ENCODE measurements at places on chromosomes 5 and 9. TPM values are rescaled to one million over a fixed set of nuclear protein-coding genes. Genes with fewer than 3 reads are reported as not detected.

The NMUR2 gene
- total RNA-seq: 0.87 TPM

The NR2F1 gene
- 55.4 TPM for total RNA-seq

The DAB2 gene
- total RNA-seq: 164 TPM

The LHFPL2 gene
- 65.3 TPM for total RNA-seq

The CCDC192 gene
- not detected for total RNA-seq

The FST gene
- 2.3 TPM for total RNA-seq

The TRUB2 gene
- 11.3 TPM for total RNA-seq

The RORB gene
- not detected for total RNA-seq

The HAVCR2 gene
- not detected for total RNA-seq

The GABRA1 gene
- total RNA-seq: not detected

The AP3B1 gene
- 35.8 TPM for total RNA-seq

The TEX48 gene
- total RNA-seq: not detected

The NCS1 gene
- 42.1 TPM for total RNA-seq

The OR1Q1 gene
- not detected for total RNA-seq

The ANKRD33B gene
- total RNA-seq: 6.1 TPM

The RGS3 gene
- 602 TPM for total RNA-seq

The UBE2QL1 gene
- not detected for total RNA-seq

The PLEKHG4B gene
- total RNA-seq: 0.48 TPM

The PRDM9 gene
- total RNA-seq: not detected

The TAF1L gene
- total RNA-seq: not detected

The IFNA21 gene
- not detected for total RNA-seq

The LURAP1L gene
- total RNA-seq: 10.8 TPM

The CCL28 gene
- total RNA-seq: 0.87 TPM

The FAM78A gene
- 25.2 TPM for total RNA-seq

The EQTN gene
- not detected for total RNA-seq

The LCN9 gene
- not detected for total RNA-seq

The FOXD4L4 gene
- 0.53 TPM for total RNA-seq

The ENTREP1 gene
- total RNA-seq: 5.7 TPM

The KCNN2 gene
- 7.5 TPM for total RNA-seq

The SHOC1 gene
- total RNA-seq: not detected

The HTR1A gene
- total RNA-seq: not detected

The LHX6 gene
- 32.0 TPM for total RNA-seq

The PDE8B gene
- total RNA-seq: 0.12 TPM

The DRD1 gene
- not detected for total RNA-seq

The DNLZ gene
- total RNA-seq: 50.4 TPM

The ARID3C gene
- total RNA-seq: not detected

The DNAJC25 gene
- total RNA-seq: 4.8 TPM

The CTXN3 gene
- total RNA-seq: not detected

The FAT2 gene
- 0.10 TPM for total RNA-seq

The RUSC2 gene
- total RNA-seq: 42.5 TPM

The ATP6V0E1 gene
- total RNA-seq: 285 TPM
